ENCODE measurements at places on chromosomes 2 and 18.

DNA sequence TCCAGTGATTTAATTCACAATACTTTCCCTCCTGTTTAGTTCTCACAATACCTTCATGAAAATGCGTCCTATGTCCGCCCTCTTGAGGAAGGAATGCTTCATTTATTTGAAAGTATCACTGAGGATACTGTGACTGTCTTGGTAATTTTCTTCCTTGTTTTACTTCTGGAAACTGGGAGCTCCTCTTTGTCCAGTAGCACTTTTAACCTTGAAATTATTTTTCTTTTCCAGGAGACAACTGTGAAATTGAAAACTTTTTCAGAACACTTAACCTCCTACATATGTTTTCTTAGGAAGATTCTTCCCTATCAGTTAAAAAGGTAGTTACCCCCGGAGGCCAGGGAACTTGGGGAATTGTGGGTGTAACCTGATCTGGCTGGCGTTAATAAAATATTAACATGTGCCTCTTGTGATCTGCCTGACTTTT lies 58.9 kb upstream of the STON1 start:
- no peak for DNase-seq

DNA sequence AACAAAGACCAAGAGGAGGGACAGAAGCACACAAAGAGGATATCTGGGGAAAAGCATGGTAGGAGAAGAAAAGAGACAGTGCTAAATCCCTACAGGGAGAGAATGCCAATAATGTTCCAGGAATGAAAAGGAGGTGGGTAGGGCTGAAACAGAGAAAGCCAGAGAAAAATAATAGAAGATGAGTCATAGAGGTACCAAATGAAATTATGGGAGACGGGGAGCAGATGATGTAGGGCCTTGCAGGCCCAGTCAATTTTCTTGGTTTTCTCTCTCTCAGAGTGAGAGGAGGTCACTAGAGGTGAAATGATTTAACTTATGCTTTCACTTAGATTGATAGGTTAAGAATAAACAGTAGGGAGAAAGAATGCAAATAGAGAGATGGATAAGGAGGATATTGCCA lies 61.5 kb downstream of the RPRM start:
- DNase-seq: no peak

GRCh38 chr2:200873560-200873959 lies 9.1 kb upstream of the CLK1 start:
- no peak for DNase-seq

- no peak for DNase-seq
Observed at GRCh38 chr18:34001376-34001775, 223.3 kb downstream of the NOL4 start.

All from H1 (cell line).